ENCODE measurements at places on chromosomes 3 and 15.
A peak's percentile ranks its signal among the peaks of the same experiment; 100 is the strongest.

DNA sequence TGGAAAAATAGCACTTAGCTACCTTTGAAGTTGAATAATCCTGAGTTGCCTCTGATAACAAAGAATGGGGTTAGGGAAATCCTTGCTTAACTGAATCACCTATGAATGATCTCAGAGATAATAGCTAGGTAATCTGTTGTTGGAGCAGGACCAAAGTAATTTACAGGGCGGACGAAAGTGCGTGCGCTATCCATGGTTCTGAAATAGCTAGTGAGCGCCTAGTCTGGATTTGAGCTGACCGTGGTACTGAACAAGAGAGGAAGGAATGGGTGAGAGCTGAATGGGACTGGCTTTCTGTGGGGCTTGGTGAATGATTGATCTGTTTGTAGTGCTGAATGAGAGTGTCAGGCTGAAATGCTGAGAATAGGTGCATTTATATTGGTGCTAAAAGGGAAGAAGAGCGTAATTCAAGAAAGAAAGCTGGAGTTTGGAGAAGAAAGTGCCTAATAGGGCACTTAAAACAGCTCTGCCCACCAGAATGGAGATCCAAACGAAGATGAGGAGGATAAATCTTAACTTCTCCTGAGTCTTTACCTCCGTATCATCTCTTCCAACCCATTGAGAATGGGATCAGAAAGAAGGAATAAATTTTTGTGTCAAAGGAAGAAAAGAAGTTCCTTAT is 10.1 kb downstream of the SCN10A start:
- no peaks in the 10 kb centered on the region for H3K4me1 ChIP-seq
- DNase-seq = peak; percentile 64
- H3K27ac ChIP-seq = no peak overlapping the region
- H3K27me3 ChIP-seq = no peaks in the 10 kb centered on the region
- no peak overlapping the region for H3K4me3 ChIP-seq
- no peaks in the 10 kb centered on the region for H3K36me3 ChIP-seq

DNA sequence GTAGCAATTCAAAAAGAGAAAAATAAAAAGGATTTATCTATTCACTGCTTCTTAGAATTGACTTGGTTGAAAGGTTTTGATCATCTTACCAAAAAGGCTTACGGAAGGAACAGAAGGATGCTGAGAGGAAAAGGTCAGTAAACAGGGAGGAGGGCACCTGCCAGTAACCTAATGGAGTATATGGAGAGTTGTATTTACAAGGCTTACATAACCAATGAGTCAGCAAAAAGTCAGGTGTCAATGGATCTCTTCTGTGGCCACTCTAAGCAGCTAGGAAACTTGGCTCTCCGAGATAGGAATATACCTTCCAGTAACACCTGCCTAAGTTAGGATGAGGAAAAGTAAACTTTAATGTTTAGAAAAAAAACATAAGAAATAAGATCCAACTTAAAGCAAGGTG is 80.5 kb upstream of the PLXND1 start:
- H3K36me3 ChIP-seq = no peaks in the 10 kb centered on the region
- H3K4me1 ChIP-seq = no peaks in the 10 kb centered on the region
- peak; percentile 19 for DNase-seq

- H3K4me1 ChIP-seq = no peaks in the 10 kb centered on the region
- H3K4me3 ChIP-seq = no peak overlapping the region
- H3K27me3 ChIP-seq = no peaks in the 10 kb centered on the region
- peak; percentile 7 for DNase-seq
Measured at GRCh38 chr3:170107941-170108340, 70.1 kb downstream of the GPR160 start.

- no peak overlapping the region for H3K4me3 ChIP-seq
- DNase-seq = no peak
- no peaks in the 10 kb centered on the region for H3K4me1 ChIP-seq
- H3K27me3 ChIP-seq = no peaks in the 10 kb centered on the region
- H3K36me3 ChIP-seq = no peaks in the 10 kb centered on the region
- no peak overlapping the region for H3K27ac ChIP-seq
Measured at GRCh38 chr15:92502336-92502735, 108.7 kb downstream of the ST8SIA2 start.

DNA sequence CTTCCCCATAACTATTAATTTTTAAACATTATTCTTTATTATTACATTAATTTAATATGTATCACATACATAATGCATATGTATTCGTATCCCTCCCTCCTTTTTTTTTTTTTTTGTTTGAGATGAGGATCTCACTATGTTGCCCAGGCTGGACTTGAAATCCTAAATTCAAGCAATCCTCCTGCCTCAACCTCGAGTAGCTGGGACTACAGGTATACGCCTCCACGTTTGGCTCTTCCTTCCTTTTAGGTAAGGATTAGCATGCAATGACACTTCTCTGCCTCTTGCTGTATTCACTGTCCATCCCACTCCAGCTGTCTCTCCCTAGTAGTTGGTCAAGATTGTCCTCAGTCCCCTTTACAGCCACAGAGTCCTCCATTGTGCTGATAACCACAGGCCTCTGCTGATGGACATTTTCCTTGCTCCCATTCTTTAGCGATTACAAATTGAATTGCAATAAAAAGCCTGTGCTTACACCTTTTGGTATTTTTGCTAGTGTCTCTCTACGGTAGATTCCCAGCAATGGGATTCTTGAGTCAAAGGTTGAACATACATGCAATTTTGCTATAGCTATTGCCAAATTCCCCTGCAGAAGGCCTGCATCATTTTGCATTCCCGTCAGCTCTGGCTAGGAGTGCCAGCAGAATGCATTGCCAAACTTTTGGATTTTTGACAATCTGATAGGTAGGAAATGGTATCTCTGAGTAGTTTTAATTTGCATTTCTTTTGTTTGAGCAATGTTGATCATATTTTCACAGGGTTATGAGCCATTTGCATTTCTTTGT is 156.6 kb downstream of the SMAD6 start:
- no peak overlapping the region for H3K4me3 ChIP-seq
- no peak overlapping the region for H3K27ac ChIP-seq
- H3K36me3 ChIP-seq = no peaks in the 10 kb centered on the region
- no peaks in the 10 kb centered on the region for H3K27me3 ChIP-seq

GRCh38 chr3:69712269-69712668 is 27.0 kb upstream of the MITF start:
- no peak overlapping the region for H3K27ac ChIP-seq
- DNase-seq = no peak
- no peaks in the 10 kb centered on the region for H3K36me3 ChIP-seq
- H3K4me1 ChIP-seq = no peaks in the 10 kb centered on the region
- H3K4me3 ChIP-seq = no peak overlapping the region

GRCh38 chr3:171491361-171491760 is 31.2 kb upstream of the TNIK start:
- DNase-seq = peak; percentile 14
- no peaks in the 10 kb centered on the region for H3K4me1 ChIP-seq
- peak overlapping the region; percentile 21 for H3K4me3 ChIP-seq
- H3K27ac ChIP-seq = no peak overlapping the region
- H3K36me3 ChIP-seq = no peaks in the 10 kb centered on the region

GRCh38 chr3:100591411-100591810 is 18.0 kb upstream of the ADGRG7 start:
- no peaks in the 10 kb centered on the region for H3K27me3 ChIP-seq
- no peaks in the 10 kb centered on the region for H3K4me1 ChIP-seq
- H3K27ac ChIP-seq = no peak overlapping the region
- no peak for DNase-seq

DNA sequence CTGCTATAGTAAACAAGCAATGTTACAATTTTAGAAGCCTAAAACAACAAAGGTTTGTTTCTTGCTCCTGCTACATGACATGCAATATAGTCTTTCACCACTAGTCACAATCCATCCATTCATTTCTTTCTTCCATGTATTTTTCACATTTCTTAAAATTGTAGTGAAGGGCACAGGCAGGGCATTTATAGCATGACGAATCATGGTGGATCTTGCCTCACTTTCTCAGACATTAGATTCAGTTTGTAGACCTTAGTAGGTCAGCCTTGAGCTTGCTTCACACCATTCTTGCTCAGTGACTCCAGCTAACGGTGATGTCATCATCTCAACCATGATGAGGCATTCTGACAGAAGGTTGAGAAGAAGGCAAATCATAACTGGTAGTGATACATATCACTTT is 546.8 kb downstream of the TBL1XR1 start:
- no peaks in the 10 kb centered on the region for H3K36me3 ChIP-seq
- no peak overlapping the region for H3K27ac ChIP-seq
- DNase-seq = peak; percentile 12
- no peak overlapping the region for H3K4me3 ChIP-seq
- H3K27me3 ChIP-seq = no peaks in the 10 kb centered on the region

GRCh38 chr3:72163809-72164634 is 379.1 kb upstream of the PROK2 start:
- H3K4me1 ChIP-seq = no peaks in the 10 kb centered on the region
- H3K4me3 ChIP-seq = no peak overlapping the region
- DNase-seq = no peak
- no peak overlapping the region for H3K27ac ChIP-seq

DNA sequence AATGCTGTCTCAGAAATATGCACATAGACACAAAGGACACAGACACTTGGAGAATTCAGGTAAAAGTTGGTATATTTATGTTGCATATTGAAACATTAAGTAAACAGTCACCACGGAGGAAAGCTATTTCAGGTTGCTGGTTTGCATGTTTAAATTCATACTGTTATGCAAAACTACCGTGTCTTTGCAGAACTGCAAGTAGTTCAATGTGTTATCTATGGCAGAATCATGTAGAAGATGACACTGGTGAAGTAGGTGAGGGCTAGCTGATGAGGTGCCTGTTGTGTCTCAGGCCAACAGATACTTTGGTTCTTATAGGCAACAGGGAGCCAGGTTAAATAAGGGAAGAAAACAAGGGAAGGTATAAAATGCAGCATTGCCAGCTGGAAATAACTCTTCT is 511.3 kb downstream of the DIPK2A start:
- no peaks in the 10 kb centered on the region for H3K4me1 ChIP-seq
- H3K36me3 ChIP-seq = no peaks in the 10 kb centered on the region
- H3K27ac ChIP-seq = no peak overlapping the region
- no peak for DNase-seq

- H3K36me3 ChIP-seq = no peaks in the 10 kb centered on the region
- H3K27ac ChIP-seq = no peak overlapping the region
- DNase-seq = peak; percentile 59
Measured at GRCh38 chr3:195140816-195141793, 129.9 kb downstream of the XXYLT1 start.

GRCh38 chr3:186544281-186544680 is at the start of gene CRYGS:
CRYGS (minus strand) TSS chr3:186544380; CDS start chr3:186544326, 54 bp downstream.
- H3K4me1 ChIP-seq = peaks cover 2% of the 10 kb centered on the region
- no peak within 1 kb of the TSS for H3K4me3 ChIP-seq
- DNase-seq = peak; percentile 9
- no peaks in the 10 kb centered on the region for H3K36me3 ChIP-seq

GRCh38 chr15:41276831-41277230 is 45.8 kb downstream of the CHP1 start:
- H3K36me3 ChIP-seq = peaks cover 11% of the 10 kb centered on the region
- H3K27ac ChIP-seq = no peak overlapping the region
- no peaks in the 10 kb centered on the region for H3K27me3 ChIP-seq
- H3K4me3 ChIP-seq = no peak overlapping the region
- no peak for DNase-seq
- peaks cover 8% of the 10 kb centered on the region for H3K4me1 ChIP-seq

- no peak for DNase-seq
- no peak overlapping the region for H3K27ac ChIP-seq
- no peaks in the 10 kb centered on the region for H3K36me3 ChIP-seq
- no peak overlapping the region for H3K4me3 ChIP-seq
- no peaks in the 10 kb centered on the region for H3K4me1 ChIP-seq
Measured at GRCh38 chr15:57654153-57654852, 52.2 kb upstream of the POLR2M start.

All from fibroblast of lung (primary cell).